Mesenteric fat pad (tissue), 1 donor: ENCODE measurements at places on chromosomes 12 and 14. TPM values are rescaled to one million over a fixed set of nuclear protein-coding genes. Genes with fewer than 3 reads are reported as not detected.

Gene SEL1L
- 114 TPM for total RNA-seq

Gene HNRNPC
- total RNA-seq: 330 TPM

DNA sequence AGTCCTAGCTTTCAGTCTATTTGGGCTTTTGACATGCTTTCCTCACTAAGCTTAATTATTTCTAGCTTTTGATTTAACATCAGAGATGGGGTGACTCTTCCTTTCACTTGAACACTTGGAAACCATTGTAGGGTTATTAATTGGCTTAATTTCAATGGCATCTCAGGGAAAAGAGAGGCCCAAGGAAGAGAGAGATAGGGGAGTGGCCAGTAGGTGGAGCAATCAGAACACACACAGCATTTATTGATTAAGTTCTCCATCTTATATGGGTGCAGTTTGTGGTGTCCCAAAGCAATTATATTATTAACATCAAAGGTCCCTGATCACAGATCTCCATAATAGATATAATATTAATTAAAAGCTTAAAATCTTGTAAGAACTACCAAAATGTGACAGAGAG, 1466.1 kb upstream of the SEL1L start:
- DNase-seq: no peak

DNA sequence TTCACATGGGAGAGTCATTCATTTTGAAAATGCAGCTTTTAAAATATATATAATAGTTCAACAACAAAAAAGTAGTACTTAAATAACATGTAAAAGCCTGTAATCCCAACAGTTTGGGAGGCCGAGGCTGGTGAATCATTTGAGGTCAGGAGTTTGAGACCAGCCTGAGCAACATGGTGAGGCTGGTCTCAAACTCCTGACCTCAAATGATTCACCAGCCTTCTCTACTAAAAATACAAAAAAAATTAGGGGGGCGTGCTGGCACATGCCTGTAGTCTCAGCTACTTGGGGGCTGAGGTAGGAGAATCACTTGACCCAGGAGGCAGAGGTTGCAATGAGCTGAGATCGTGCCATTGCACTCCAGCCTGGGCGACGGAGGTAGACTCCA, 256.3 kb upstream of the RGS6 start:
- DNase-seq: no peak
